ENCODE measurements at places on chromosomes 6 and 20.

DNA sequence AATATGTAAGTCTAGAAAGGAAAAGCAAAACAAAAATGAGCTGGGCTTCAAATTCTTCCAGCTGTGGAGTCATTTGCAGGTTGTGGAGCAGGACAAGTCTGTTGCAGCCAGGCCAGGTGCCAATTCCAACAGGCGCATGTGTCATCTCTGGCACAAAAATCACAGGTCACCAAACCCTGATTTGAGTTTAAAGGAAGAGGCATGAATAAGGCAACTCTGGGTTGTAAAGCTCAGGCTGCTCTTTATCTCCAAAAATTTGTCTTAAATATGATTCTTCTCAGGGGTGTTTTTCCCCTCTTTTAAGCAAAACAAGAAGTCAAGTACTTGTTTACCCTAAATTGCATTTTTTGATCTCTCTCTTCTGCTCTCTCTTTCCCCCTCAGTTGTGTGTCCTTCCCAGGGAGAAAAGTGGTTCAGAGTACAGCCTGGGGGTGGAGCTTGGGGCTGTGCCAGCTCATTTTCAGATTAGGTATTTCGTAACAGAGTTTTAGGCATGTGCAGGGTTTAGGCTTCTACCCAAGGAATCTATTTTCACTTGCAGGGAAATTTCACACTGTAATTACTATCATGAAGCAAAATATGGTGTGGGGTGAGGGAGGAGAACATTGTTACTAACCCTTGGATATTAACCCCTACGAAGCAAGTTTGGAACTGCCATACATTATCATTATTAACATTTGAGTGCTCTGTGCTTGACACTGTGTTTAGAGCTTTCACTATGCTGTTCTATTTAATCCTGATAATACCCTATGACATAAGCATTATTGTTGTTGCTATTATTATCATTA is 8.3 kb upstream of the NCOA3 start:
- peak; percentile 64 for DNase-seq

DNA sequence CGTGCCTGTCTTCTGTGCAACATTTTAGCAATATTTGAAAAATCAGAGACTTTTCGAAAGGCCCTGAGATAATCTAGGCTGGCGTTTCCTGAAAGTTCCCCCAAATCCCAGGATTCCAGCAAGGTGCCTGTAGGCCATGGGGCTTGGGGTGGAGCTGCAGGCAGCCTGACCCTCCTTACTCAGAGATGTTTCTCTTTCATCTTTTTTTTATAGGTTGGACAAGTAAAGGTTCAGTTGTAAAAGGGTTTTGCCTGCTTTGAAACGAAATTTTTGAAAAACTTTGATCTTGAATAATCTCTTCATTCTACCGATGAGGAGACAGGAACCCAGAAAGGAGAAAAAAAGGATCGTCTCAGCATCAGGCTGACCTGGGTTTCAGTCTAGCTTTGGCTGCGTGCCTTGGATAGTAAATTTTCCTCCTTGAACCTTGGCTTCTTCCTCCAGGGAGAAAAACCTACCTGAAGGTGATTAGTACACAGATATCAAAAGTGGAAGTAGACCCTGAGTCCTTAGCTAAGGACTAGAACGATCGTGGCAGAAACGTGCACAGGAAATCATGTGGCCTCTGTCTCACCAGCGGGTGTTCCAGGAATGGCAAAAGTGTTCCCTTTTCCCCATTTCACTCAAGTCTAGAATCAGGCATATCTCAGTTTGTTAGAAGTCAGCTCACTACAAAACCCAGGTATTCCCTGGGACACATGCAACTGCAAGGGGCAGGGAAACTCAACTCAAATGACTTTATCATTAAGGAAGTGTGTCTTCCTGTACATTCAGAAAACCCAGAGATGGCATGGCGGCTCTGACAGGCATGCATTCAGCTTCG is 128.2 kb upstream of the PTPN1 start:
- no peak for DNase-seq

GRCh38 chr6:139376604-139377218 is 2.3 kb upstream of the CITED2 start:
- DNase-seq: peak; percentile 43

DNA sequence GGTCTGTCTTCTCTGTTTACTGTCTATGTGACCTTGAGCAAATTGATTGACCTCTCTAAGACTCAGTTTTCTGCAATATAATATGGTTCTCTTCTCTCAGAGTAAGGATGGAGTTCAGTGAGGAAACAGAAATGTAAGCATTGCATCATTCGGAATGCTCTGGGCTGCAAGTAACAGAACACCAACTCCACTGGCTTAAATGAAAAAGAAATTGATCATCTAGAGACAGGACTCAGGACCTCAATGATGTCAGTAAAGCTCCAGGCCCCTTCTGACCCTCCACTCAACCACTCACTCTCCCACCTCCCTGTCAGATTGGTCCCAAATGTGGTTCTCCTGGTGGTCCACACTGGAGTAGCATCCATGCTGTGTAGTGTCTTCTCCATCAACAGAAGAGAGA is 31.9 kb downstream of the FAM110A start:
- DNase-seq: no peak

DNA sequence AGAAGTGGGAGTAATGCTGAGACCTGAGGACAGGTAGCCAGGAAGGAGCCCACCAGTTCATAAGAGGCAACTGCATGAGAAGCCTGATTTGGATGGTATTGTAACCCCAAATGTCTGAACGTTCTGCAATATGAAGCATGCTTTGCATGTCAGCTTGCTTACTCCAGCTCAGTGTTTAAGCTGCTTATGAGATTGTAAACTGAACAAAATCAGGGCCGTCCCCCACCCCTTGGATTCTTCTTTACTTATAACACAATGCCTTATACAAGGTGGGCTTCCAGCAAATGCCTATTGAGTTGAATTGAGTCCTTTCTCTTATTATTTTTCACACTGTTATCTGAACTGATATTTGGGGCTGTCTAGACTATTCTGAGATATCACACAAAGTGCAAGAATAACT is 761.3 kb downstream of the KIF16B start:
- no peak for DNase-seq

- DNase-seq: no peak
Observed at GRCh38 chr6:159766906-159767305, 5.1 kb downstream of the ACAT2 start.

GRCh38 chr6:133460101-133460500 is 218.9 kb downstream of the EYA4 start:
- no peak for DNase-seq

GRCh38 chr6:132272776-132273175 is 128.5 kb downstream of the MOXD1 start:
- DNase-seq: no peak

DNA sequence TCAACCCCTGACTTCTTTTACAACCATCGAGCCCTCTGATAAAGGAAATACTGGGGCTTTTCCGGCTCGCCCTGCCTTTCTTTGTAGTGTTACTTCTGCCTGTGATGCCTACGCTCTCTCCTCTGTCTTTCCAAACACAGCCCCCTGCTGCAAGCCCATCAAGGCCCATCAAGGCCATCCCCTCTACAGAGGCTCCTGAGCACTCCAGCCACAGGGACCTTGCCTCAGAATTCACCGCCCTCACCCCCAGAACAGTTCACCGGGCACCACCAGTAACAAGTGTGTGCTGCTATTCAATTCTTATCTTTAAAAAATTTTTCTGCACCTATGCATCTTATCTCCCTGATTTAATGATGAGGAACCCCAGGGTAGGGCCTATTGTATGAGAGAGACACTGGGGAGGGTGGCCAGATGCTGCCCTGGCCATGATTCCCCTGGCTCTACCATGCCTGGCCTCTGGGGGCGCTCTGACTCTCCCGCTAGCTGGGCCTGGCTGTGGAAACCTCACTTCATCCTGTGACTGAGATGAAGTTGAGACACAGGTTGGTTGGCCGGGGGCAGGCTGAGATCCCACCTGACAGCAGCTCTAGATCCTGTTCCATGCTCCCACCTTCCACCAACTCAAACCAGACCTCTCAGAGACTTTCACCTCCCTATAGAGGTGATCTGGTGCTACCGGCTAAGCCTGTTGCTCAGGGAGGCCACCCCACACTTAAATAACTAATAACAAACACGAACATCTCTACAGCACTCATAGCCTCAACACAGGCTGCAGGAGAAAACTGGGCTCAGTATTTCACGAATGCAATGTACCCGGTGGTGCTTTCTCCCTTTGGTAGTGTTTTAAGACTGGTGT is 19.2 kb upstream of the GLP1R start:
- DNase-seq: no peak

- no peak for DNase-seq
Observed at GRCh38 chr6:115443825-115444478, 616.7 kb downstream of the FRK start.

GRCh38 chr20:15220009-15220656 is 882.7 kb upstream of the FLRT3 start:
- DNase-seq: no peak

DNA sequence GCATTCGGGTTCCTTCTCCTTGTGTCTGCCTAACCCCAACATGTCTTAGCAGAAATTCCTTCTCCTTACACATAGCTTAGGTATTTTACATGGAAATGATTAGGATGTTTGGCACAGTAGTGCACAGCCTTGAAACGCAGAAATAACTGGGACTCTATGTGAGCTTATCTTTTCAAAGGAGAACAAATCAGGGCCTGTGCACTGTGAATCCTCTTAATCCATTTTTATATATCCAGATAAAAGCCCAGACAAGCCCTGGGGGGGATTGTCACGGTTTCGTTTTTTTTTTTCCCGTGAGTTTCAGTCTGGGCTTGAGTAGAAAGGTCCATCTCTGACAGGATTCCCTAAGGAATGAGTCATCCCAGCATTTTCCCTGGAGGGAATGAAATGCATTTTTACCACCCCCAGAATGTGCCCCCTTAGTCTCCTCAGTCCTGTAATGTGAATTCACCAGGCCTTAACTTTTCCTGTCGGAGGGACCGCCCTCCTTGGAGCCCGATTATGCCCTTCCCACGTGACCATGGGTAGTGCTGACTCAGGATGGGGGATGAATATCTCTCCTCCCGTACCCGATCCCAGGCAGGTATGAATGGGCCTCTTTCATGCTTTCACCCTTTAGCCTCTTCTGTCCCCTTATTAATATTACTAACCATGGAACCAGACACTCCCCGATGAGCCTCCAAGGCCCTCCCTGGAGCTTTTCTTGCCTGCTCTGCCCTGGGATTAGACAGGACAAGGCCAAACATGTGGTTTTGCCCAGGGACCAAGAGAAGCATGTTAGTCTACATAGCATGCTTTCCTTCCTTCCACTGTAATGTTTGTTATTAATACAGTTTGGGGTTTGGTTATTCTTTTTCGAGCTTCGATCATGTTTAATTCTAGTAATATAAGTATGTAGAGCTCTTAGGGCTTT is 23.9 kb upstream of the NAA20 start:
- peak; percentile 89 for DNase-seq

DNA sequence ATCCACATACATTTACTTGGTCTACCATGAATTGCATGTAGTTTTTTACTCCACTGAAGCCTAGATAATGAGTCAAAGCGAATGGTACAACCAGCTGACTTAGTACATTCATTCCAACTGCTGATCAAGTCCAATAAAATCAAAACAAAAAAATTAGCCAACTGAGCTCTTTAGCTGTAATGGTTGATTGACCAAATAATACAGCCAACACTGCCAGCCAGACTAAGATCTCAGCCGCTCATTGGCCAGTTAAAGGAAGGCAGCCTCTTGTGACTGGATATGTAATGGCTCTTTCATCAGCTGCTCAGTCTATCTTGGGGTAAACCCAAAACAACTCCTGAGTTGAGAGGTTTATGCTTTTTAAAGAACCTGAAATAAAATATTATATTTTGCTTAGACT is 204.3 kb upstream of the RSPO3 start:
- no peak for DNase-seq

GRCh38 chr20:1526896-1527295 is 30.6 kb downstream of the SIRPD start:
- DNase-seq: no peak

DNA sequence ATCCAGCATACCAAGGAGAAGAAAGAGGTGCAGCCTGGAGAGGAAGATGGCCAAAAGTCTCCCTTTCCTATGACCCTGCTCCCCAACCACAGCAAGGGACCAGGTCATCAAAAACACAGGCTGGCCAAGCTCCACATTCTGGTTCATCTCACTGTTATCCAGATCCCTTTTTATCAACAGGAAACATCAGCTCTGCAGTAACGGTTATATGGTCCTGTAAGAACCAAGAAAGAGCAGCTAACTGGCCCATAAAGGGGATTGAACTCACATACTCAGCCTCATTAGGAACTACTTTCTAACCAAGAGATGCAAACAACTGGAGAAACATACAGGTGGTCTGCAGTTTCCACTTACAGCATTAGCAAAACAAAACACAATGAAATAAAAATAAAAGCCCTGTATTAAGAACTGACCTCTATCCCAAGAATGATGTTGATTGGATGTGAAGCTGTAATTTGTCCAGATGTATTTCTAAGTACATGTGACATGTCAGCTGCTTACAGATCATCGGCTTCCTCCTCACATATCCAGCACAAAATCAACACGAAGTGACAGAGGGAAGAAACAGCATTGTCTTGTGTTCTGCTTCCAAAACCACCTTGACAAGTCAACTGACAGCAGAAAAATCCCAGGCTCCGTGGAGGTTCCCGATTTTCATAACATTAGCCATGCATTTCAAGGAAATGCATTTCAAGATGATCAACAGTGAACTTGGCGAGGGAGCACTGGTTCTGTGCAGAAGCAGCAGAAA is 557.2 kb upstream of the AGPAT4 start:
- no peak for DNase-seq

- DNase-seq: peak; percentile 24
Observed at GRCh38 chr20:34943808-34944567, 11.6 kb downstream of the GSS start.

DNA sequence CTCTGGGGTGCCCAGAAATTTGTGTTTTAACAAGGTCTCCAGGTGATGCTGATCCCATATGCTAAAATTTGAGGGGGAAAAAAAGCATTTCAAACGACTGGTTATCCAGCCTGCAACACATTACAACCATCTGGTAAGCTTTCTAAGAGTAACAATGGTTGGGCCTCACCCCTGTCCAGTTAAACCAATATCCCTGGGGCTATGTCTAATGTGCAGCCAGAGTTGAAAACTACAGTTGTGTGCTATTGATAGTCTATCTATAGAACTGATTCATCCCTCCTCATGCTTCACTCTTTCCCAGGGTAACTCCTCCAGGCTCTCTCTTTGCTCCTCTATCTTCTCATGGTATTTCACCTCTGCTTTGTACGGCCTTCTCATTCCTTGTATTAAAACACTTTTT is 458.3 kb downstream of the MMUT start:
- DNase-seq: no peak

- peak; percentile 68 for DNase-seq
Observed at GRCh38 chr6:22036275-22036674, 260.6 kb downstream of the PRL start.

- peak; percentile 66 for DNase-seq
Observed at GRCh38 chr6:2684103-2684749, 66.5 kb downstream of the MYLK4 start.

DNA sequence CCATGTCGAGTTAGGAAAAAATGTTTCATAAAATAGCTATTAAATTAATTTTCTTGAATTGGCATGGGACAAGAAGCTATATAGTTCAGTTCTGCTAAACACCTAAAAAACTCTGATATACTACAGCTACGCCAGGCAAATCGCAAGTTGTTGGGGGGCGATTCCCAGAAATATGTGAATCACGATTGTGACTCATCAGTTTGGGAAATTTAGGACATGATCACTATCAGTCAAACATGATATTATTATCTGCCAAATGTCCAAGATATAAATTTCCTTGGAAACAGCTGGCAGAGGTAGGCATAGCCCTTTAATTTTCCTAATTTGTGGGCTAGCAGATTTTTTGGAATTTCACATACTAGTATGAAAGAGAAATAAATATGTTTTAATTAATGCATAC is 123.6 kb downstream of the ATXN1 start:
- no peak for DNase-seq

GRCh38 chr6:39003072-39003471 is 45.5 kb upstream of the GLP1R start:
- DNase-seq: no peak

GRCh38 chr6:148509800-148510581 is 167.4 kb downstream of the SASH1 start:
- peak; percentile 98 for DNase-seq
